ENCODE measurements at places on chromosomes 2 and 18.

DNA sequence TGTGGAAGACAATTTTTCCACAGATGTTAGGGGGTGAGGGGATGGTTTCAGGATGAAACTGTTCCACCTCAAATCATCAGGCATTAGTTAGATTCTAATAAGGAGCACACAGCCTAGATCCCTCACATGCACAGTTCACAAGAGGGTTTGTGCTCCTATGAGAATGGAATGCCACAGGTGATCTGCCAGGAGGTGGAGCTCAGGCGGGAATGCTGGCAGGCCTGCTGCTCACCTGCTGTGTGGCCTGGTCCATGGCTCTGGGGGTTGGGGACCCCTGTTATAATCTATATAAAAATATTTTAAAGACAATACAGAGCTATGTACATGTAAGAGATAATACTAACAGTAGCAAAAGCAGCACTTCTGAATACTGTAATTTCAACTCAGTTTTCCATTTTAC lies 19.2 kb downstream of the CWC22 start:
- no peak for DNase-seq
- H3K27me3 ChIP-seq: no peaks in the 10 kb centered on the region
- H3K27ac ChIP-seq: no peak overlapping the region
- no peaks in the 10 kb centered on the region for H3K4me1 ChIP-seq
- H3K4me3 ChIP-seq: no peak overlapping the region

GRCh38 chr2:65112633-65113032 lies 17.3 kb downstream of the RAB1A start:
- H3K4me1 ChIP-seq: no peaks in the 10 kb centered on the region
- H3K27ac ChIP-seq: no peak overlapping the region
- no peak overlapping the region for H3K4me3 ChIP-seq
- no peaks in the 10 kb centered on the region for H3K36me3 ChIP-seq
- no peaks in the 10 kb centered on the region for H3K27me3 ChIP-seq

DNA sequence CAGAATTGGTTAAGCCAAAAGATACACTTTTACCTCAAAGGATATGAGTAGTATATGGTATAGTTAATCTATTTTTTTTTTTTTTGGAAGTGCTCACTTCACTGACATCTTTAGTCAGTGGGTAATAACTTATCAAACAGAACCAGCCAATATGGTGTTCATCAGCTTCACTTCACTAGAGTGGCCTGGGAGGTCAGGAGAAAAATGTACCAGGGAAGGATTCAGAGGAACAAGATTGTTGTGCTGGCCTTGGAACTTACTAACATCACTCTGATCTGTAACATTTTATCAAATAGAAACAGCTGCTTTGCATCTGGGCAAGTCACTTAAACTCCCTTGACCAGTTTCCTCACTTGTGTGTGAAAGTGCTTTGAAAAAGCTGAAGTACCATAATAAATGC lies 962.7 kb downstream of the BCL11A start:
- no peak overlapping the region for H3K4me3 ChIP-seq
- no peak overlapping the region for H3K27ac ChIP-seq
- H3K4me1 ChIP-seq: no peaks in the 10 kb centered on the region
- no peak for DNase-seq
- no peaks in the 10 kb centered on the region for H3K36me3 ChIP-seq
- no peaks in the 10 kb centered on the region for H3K27me3 ChIP-seq

- H3K36me3 ChIP-seq: no peaks in the 10 kb centered on the region
- H3K4me3 ChIP-seq: no peak overlapping the region
- no peaks in the 10 kb centered on the region for H3K27me3 ChIP-seq
- no peak for DNase-seq
- no peak overlapping the region for H3K27ac ChIP-seq
- no peaks in the 10 kb centered on the region for H3K4me1 ChIP-seq
Observed at GRCh38 chr2:71861186-71862160, 286.2 kb downstream of the CYP26B1 start.

GRCh38 chr2:220767591-220768255 lies 804.4 kb downstream of the EPHA4 start:
- H3K27ac ChIP-seq: no peak overlapping the region
- no peaks in the 10 kb centered on the region for H3K27me3 ChIP-seq
- no peak for DNase-seq
- H3K36me3 ChIP-seq: no peaks in the 10 kb centered on the region
